ENCODE measurements at places on chromosomes 12 and 14.

DNA sequence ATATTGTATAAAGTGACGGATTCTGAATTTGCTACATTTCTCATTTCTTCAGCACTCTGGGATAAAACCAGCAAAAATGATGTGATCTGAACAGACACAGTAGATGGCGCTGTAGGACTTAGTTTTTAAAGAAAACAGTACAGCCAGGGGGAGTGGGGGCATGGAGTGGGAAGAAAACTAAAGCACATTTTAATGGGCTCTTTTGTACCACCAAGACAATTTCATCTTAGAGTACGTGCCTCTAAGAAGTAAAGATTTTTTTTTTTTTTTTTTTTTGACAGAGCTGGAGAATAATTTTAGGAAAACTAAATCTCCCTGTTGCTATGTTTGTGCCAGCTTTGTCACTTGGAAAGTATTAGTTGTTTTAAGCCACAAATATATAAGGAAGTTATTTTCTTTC lies 124.4 kb downstream of the RAD51B start:
- peak; percentile 63 for DNase-seq

DNA sequence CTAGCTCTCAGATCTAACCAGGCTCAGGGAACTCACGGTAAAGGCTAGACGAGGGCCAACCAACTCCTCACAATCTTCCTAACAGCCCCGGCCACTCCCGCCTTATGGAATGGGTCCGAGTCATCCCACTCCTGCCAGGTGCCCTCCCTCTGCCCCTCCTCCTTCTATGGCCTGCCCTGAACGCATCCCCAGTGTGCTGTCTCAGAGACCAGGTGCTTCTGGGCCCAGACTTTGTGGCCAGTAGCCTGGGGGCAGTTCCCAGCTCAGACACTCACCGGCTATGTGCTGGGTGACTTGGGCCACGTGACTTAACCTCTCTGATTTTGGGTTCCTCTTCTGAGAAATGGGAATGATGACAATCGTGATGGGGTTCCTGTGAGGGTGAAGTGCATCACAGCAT lies 22.5 kb downstream of the PAPLN start:
- DNase-seq = no peak

DNA sequence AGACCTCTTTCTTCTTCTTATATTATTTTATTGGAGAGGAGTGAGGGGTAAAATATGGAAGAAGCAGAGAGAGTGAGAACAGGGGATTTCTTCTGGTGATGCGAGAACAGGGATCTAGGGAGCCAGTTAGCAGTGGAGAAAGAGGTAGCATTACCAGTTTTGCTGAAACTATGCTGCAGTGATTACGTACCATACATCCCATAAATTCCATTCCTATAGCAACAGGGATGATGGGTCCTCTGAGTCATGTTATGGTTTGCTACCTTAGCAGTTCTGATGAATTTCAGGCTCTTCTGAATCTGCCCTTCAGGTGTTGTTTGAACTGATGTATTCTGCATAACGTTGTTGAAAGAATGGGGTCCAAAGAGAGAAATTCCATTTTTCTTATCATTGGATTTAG lies 625.4 kb upstream of the LRFN5 start:
- no peak for DNase-seq

DNA sequence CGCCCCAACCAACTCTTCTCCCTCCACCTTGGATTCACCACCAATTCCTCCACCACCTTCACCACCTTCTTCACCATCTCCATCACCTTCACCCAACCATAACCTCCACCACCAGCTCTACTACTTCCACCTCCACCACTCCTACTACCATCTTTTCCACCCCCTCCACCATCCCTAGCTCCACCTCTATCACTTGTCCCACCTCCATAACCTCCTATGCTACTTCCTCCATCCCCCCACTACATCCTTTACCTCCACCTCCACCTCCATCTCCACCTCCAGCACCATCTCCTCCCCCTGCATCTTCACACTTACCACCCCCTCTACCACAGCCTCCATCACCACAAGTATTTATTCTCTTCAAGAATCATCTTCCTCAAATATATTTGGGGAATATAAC lies 254.9 kb upstream of the EGLN3 start:
- no peak for DNase-seq

DNA sequence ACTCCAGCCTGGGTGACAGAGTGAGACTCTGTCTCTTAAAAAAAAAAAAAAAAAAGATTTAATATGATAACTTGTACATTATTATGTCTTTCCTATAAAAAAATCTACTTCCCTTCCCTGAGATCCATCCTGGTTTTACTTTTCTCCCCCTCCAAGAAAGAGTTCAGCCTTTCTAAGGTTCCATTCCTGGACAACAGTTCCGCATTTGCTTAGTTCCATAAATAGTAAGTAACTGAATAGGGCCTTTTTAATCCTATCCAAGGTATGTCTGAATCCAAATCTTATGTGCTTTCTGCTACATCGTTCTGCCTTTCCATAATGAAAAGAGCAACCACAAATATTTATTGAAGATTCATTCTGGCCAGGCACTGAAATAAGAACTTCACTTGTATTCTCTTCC lies 187.8 kb downstream of the DACT1 start:
- no peak for DNase-seq

- DNase-seq = no peak
These were observed 6.5 kb upstream of the PPFIBP1 start for GRCh38 chr12:27517546-27517945.

DNA sequence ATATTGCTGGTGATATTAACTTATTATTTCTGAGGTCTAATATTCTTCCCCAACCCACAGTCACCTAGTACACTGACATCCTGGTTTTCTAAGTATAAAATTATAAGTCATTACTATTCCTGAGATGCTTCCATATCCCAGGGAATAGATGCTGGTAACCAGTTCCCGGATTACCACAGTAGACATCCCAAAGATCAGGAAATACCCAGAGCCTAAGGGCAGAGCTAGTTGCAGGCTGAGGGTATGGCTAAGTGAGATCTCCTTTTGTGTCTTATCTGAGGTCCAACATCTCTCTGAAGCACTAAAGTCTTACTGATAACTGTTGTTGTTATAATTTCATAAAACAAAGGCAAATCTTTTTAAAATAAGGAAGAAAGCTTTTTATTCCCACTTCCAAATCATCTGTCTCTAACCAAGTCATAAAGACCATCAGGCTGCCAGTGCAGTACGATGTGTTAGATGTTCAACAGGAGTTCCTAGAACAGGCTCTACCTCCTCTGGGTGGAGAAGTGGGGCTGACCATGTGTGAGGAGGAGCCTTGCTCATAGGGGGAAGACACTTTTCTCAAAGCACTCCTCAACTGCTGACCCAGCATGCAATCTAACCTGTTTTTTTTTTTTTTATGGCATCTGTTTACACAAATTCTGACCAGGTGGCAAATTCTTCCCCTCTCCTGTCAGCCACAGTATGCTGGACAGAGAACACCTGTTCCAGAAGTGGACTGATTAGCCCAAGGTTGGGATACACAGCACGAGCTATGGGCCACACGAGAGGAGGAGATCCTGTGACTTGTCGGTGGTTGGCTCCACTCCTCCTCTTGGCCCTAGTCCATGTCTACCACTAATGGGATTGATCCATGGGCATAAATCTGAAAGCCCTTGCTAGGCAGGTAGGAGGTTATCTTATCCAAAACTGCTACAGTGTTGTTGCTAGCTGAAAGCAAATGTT lies 16.1 kb upstream of the GRIP1 start:
- DNase-seq = no peak

DNA sequence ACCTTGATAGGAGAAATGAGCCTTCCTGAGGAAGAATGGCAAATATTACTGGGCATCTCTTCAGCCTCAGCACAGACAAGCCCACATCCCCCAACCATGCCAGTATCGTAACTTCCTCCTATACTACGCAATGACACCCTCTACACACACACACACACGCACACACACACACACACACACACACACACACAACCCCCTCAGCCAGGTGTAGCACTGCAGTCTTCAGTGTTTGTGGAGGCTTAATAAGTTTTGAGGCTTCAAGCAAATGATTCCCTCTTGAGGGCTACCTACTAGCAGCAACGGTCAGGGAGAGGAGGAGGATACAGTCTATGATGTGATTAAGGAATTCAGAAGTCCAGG lies 1.6 kb downstream of the DGKA start:
- DNase-seq = no peak

GRCh38 chr12:48767047-48767446 lies 21.8 kb downstream of the ADCY6 start:
- DNase-seq = no peak

DNA sequence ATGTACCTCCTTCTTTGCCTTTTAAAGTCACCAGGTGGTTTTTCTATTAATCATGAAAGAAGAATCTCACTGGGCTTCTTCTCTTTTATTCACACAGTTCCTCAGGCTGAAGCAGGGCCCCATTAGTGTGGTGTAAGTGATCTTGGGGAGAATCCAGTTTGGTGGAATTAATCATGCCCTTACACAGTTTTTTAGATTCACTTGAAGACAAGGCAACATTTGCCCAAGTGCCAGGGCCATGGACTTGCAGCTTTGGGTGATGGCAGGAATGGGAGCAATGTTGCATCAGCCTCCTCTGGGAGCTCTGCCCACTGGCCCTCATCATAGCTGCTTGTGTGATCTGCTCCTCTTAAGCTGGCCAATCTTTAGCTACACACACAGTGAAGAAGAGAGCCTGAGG lies 33.8 kb downstream of the KCNK10 start:
- DNase-seq = no peak

GRCh38 chr14:67276131-67276530 lies 34.9 kb downstream of the PALS1 start:
- no peak for DNase-seq

GRCh38 chr12:108308395-108309085 lies 30.6 kb downstream of the CMKLR1 start:
- DNase-seq = no peak

DNA sequence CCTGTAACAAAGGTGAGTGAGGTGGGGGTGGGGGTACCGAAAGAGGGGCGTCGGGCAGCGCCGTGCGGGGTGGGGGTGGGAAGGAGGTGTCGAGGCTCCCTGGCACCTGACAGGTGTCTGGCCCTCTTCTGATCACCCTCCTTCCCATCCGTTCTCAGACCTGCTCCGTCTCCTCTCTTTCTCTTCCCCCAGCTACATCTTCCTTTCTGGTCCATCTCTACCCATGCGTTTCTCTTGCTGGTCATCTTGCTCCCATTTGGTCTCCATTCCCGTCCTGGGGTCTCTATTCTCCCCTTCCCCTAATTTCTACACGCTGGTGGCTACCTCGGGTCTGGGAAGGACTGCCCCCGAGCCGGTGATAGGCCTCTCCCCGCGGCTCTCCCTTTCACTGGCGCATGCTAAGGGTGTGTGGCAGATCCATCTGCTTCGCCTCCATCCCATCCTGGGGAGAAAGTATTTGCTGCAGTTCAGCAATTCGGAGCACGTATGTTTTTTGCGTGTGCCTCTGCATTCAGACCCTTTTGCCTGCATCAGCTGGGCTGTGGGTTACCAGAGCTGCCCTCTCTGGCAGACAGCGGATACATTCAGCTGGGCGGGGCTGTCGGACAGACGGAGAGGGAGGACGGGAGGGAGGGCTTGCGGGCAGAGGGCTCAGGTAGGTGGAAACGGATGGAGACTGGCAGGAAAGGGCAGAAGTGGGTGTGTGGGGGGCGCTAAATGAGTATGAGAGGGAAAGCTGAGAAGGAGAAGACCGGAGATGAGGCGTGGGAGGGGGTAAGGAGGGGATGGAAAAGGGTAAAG lies 730 bp downstream of the CLSTN3 start:
- peak; percentile 75 for DNase-seq

- DNase-seq = no peak
These were observed 5.7 kb downstream of the METTL25 start for GRCh38 chr12:82363990-82364389.

DNA sequence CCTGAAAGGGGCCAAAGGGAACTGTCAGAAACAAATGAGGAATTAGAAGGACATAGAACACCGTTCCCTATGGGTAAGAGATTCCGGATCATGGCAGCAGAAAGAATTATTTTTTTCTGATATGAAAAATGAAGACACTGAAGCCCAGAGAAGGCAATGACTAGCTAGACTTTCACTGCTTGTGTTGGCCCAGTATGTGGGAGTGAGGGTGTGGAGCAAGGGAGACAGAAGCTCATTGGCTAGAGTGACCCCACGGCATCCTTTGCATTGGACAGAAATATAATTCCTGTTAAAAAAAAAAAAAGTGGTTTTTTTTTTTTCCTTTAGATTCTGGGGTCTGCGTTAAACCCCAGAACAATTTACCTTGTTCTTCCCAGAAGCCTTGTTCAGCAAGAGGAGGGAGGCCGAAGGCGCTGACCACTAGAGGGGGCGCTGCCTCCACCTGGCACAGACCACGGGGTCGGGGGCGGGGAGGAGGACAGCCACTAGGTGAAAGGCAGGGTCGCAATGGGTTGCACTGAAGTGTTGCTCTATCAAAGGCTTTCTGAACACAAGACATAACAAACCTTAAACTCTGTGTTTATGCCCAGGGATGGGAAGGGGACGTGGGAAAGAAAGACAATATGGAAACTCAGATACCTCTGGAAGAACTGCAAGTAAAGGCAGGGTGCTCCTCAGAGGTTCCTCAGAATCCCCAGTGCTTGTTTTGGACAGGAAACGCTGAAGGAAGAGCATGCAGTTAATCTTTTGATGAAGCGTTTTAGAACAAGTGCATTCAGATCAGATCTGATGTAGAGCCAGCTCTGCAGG lies 156.8 kb downstream of the KCNA5 start:
- DNase-seq = no peak

DNA sequence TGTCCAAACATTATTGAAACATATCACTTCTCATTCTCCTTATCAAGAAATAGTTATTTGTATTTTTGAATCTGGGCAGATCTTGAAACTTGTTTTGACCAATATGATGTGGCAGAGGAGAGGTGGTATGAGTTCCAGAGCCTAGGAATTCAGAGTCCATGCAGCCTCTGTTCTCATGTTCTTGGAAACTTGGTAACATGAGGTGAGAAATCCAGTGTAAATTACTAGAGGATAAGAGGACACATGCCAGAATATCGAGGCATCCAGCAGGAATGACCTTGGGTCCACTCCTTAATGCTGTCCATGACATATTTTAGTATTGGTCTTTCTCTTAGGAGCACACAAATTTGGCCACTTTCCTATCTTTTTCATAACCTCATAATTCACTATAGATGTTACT lies 1374.6 kb downstream of the FSCB start:
- DNase-seq = no peak

- peak; percentile 23 for DNase-seq
These were observed 238.1 kb downstream of the APAF1 start for GRCh38 chr12:98883231-98883630.

DNA sequence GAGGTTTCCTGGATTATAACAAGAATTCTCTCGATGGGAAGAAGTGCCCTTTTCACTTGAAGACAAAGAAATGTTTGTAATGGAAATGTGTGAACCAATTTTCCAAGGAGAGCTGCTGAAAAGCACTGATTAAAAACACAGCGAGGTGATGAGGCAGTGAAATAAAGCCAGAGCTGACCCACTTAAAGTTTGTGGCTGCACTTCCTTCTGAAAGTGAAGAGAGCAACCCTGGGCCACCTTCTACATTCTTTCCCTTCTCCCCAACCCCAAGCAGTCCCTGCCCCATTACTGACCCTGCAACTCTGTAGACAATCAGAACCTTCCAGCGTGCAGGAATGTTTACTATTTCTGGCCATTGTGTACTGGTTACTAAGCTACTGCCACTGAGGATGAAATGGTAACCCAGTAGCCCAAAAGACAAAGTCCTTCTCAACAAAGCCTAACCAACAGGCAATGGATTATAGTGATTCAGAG lies 173.9 kb downstream of the TTC7B start:
- no peak for DNase-seq

Measured in NCI-H524 (cell line).